Hematopoietic multipotent progenitor cell treated with erythropoietin and hydrocortisone succinate and interleukin-3 and kit ligand, for 4 days (in vitro differentiated cells): ENCODE measurements at places on chromosomes 12 and 14.
A peak's percentile ranks its signal among the peaks of the same experiment; 100 is the strongest.

- DNase-seq, result no peak
Measured at GRCh38 chr14:33120966-33121365, 182.3 kb downstream of the NPAS3 start.

- no peak for DNase-seq
Measured at GRCh38 chr14:103816991-103817390, 30.4 kb downstream of the PPP1R13B start.

DNA sequence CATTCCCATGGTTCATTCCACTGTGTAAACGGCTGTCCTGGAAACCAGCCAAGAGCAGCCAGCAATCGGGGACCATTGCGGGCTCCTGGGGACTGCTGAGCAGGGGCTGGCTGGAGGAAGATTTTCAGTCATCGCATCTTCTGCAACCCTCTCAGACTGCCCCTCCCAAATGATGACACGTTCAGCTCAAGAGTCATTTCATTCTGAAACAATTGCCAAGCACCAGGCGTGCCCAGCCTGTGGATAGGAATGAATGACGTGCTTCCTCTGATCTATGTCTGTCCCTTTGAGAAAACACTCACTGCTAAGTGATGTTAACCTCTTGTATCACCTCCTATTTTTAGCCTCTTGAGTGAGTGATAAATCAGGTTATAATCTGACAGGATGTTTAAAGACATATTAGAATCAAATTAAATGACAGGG lies 62.0 kb downstream of the NDUFA12 start:
- no peak for DNase-seq

DNA sequence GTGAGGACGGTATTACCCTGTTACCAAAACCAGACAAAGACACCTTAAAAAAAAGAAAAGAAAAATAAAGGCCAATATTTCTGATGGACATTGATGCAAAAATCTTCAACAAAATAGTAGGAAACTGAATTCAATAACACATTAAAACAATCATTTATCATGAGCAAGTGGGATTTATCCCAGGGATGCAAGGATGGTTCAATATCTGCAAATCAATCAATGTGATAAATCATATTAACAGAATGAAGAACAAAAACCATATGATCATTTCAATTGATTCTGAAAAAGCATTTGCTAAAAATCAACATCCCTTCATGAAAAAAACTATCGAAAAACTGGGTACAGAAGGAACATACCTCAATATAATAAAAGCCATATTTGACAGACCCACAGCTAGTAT lies 32.3 kb upstream of the ATP2B1 start:
- no peak for DNase-seq

DNA sequence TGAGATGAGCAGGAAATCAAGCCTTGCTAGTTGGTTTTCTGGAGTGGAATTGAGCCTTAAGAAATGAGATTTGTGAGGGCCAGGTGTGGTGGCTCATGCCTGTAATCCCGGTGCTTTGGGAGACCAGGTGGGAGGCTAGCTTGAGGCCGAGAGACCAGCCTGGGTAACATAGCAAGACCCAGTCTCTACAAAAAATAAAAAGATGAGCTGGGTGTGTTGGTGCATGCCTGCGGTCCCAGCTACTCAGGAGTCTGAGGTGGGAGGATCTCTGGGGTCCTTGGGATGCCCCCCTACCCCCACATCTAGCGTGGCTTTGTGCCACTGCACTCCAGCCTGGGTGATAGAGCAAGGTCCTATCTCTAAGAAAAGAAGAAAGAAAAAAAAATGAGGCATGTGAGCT lies 104.2 kb upstream of the RTL1 start:
- no peak for DNase-seq

DNA sequence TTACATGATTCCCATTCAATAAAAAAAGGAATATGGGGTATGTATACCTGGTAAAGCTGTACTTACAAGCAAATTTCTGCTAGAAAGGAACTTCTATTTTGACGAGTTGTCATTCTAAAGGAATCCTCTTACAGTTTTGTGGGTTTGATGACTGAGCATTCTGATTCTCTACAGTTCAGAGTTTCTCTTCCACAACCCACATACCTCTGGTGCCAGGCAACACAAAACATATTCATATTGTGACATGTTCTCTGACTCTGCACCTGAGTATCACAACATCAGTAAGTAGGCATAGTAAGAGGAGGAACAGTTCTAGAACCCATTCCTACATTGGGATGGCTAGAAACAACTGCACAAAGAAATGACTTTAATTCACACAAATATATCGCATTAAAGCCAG lies 636.6 kb downstream of the MED13L start:
- no peak for DNase-seq

GRCh38 chr14:43540948-43541347 lies 966.1 kb downstream of the FSCB start:
- peak; percentile 5 for DNase-seq

DNA sequence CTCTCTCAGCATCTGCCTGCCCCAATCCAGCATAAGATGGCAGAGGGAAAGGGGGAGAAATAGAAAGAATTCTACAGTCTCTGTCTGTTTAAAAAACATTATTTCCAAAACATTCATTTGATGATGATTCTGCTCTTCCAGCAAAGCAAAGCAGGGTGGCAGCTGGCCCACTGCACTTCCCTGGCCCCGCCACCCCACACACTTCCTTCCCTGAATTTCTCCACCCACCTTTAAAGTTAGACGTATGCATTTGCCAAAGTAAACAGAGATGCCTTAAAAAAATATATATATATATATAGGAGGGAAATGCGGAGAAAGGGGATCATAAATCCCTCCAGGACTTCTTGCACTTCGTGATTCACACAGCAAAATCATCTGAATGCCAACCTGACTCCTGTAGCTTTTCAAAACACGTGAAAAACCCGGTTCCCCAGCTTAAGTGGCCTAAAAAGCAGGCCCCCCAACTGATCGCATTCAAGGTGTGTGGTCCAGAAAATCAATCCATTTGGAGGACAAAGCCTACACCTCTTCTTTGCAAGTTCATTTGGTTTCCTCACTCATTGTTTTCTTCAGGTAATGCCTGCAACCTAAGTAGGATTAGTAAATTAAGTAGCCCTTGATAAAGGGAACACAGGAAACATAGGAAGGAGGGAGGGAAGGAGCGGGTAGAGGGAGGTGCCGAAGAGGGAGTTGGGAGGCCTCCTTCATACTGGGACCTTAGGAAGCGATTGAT lies 68.8 kb downstream of the LLPH start:
- no peak for DNase-seq

DNA sequence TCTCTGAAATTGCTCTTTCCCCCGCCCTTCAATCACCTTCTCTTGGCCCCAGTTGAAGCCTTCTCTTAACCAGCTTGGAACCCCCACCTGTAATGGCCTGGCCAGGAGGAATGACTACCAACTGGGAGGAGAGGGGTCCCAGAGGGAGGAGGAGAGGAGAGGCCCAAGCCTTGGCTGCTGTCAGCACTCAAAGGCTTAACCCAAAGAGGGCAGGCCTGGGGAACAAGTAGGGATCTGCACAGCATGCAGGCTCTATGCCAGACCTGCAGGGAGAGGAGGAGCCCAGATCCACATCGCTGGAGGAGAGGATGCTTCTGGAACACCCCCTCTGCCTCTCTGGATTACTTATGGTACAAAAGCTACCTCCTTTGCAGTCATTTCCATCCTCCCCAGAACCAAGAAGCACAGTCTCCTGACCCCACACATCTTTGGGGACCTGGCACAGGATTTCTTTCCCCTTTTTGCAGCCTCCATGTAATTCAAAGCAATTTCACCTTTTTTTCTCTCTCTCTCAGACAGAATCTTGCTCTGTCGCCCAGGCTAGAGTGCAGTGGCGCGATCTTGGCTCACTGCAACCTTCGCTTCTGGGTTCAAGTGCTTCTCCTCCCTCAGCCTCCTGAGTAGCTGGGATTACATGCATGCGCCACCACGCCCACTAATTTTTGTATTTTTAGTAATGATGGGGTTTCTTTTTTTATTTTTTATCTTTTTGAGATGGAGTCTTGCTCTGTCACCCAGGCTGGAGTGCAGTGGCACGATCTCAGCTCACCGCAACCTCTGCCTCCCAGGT lies 6.2 kb downstream of the RARG start:
- DNase-seq, result no peak

- DNase-seq, result no peak
Measured at GRCh38 chr12:115166698-115167315, 482.8 kb upstream of the TBX3 start.

GRCh38 chr12:131044760-131045381 lies 91.2 kb downstream of the ADGRD1 start:
- no peak for DNase-seq

- DNase-seq, result no peak
Measured at GRCh38 chr14:97687944-97688630, 890.9 kb downstream of the VRK1 start.

DNA sequence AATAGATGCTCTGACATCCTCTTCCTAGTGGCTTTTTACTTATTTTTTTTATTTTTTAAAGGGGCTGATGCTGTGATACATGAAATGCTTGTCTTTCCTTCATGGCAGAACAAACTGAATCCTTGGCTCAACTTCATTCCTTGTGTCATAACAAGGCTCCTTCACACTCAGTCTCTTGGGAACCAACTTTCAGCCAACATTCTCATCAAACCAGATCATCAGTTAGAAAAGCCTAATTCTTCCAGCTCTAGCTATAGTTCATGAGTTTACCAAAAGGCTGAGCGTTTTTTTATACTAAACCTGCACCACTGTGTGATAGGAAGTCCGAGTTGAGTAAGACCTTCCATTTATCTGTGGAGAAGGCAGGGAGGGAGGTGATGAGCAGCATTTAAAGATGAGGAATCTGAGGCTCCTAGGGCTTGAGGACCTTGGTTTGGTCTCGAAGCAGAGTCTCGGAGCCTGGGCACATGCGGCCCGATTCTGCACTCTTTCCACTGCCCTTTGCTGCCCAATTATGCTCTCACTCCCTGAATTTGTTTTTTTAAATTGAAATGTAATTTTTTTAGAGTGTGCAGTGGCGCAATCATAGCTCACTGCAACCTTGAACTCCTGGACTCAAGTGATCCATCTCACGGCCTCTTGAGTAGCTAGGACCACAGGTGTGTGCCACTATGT lies 8.2 kb downstream of the GPRC5D start:
- no peak for DNase-seq

DNA sequence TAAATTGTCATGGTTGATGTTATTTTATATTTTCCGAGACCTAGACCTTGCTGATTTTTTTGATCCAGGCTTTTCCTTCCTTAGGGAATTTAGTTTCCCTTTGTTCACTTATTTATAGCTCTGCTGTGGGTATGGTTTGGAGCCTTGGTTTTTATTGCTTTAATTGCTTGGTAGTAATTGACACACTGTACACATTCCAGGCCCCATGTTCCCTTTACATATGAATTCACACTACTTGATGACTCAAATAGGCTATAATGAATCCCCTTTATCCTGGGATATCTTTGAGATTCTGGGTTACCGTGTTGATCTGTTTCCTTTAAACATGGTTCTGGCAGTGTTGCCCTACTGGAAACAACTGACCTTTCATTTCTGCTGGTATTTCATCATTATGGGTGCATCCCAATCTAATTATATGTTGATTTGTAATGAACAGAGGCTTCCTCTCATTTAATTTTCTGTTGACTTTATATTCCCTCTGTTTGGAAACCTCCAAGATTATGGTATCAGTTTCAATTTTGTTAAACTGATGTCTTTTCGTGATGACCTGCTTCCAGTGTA lies 424.0 kb downstream of the RAD51B start:
- DNase-seq, result no peak

DNA sequence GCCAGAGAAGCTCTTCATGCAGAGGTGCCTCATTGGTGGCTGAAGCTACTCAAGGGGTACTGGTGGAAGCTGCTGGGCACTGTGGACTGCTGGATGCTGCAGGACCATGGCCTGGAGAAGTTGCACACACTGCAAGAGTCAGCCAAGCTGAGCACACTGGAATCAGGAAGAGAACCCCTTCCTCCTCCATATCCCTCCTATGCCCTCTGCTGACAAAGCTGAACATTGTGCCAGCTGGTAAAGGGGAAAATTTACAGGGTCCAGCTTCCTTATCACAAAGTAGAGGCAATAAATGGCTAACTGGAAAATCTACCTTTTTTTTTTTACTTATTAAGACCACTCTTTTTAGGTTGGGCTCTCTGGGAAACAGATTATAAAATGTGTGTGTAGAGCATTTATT lies 6.5 kb downstream of the CCDC175 start:
- DNase-seq, result peak; percentile 78

- DNase-seq, result no peak
Measured at GRCh38 chr12:106582641-106583230, at the start of gene RFX4. TSS of gene RFX4 (plus strand) at chr12:106583004. CDS start at chr12:106583321, 317 bp downstream.

DNA sequence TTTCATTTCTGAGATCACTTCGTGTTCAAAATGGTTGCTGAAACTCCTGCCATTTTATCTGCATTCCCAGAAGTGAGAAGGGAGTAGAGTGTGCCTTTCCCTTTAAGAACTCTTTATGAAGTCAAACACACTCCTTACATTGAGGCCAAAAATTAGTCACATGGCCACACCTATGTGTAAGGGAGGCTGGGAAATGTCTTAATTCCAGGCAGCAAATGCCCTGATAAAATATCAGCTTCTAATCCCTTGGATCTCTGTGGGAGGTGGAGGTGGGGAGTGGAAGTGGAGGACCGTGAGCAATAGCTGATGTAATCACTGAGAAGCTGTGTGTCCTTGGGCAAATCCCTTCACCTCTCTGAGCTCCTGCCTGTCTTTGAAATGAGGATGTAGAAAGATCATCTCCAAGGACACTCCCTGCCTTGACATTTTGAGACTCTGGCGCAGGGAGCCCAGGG lies 22.7 kb upstream of the ANKRD9 start:
- DNase-seq, result no peak

- no peak for DNase-seq
Measured at GRCh38 chr12:90832427-90832826, 122.5 kb downstream of the CCER1 start.

DNA sequence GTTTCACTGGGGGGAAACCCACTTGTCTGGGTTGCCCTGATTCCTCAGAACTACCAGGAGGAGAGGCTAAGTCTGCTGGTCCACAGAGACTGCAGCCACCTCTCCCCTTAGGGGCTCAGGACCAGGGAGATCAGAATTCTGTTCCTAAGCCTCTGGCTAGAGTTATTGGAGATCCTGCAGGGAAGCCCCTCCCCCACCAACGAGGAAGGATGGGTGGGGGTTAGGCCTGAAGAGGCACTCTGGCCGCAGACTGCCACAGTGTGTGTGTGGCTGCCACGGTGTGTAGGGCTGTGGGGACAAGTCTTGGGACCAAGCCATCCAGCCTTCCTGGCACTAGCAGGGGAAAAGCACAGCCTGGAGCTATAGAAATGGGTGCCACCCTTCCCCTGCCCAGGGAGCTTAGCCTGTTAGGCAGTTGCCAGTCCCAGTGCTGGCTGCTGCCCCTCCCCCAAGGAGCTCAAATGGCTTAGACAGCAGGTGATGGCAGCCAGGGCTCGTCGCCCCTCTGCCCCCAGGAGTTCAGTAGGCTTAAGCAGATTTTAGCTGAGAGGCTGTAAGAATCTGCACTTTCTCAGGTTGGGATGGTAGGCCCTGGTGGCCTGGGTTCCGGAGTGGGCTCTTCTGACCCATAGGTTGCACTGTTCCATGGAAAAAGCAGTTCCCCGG lies 107.7 kb downstream of the ERGIC2 start:
- DNase-seq, result no peak

GRCh38 chr12:67137256-67137655 lies 131.9 kb upstream of the CAND1 start:
- no peak for DNase-seq

GRCh38 chr14:37862263-37862662 lies 266.8 kb downstream of the TTC6 start:
- DNase-seq, result no peak
